CD4-positive, alpha-beta T cell treated with Interleukin-15 for 1 hour (primary cell): ENCODE measurements at places on chromosomes 7 and 10.

GRCh38 chr7:22668971-22669401 lies 58.0 kb upstream of the IL6 start:
- DNase-seq: no peak

GRCh38 chr10:69295027-69295636 lies 16.8 kb downstream of the HK1 start:
- no peak for DNase-seq

GRCh38 chr7:129535896-129536295 lies 33.6 kb downstream of the SMKR1 start:
- no peak for DNase-seq

GRCh38 chr10:75708060-75708459 lies 276.6 kb downstream of the LRMDA start:
- no peak for DNase-seq

- DNase-seq: no peak
These were observed 22.4 kb downstream of the GATA3 start for GRCh38 chr10:8076933-8077332.

- DNase-seq: no peak
These were observed 256.4 kb downstream of the TRIL start for GRCh38 chr7:28701731-28702130.

DNA sequence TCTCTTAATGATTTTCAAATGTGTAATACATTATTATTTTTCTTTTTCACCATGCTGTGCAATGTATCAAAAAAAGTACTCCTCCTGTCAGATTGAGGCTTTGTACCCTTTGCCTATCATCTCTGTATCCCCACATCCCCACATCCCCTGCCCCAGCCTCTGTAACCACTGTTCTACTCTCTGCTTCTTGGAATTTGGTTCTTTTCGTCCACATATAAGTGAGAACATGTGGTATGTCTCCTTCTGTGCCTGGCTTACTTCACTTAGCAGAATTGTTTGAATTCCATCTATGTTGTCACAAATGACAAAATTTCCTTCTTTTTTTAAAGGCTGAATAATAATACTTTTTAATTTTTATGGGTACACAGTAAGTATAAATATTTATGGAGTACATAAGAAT lies 13.8 kb downstream of the TAF3 start:
- no peak for DNase-seq

GRCh38 chr7:80711531-80711930 lies 73.1 kb downstream of the CD36 start:
- no peak for DNase-seq

GRCh38 chr7:140571538-140572122 lies 69.0 kb downstream of the DENND2A start:
- no peak for DNase-seq

- no peak for DNase-seq
These were observed 302.4 kb downstream of the PTEN start for GRCh38 chr10:88165849-88166271.

DNA sequence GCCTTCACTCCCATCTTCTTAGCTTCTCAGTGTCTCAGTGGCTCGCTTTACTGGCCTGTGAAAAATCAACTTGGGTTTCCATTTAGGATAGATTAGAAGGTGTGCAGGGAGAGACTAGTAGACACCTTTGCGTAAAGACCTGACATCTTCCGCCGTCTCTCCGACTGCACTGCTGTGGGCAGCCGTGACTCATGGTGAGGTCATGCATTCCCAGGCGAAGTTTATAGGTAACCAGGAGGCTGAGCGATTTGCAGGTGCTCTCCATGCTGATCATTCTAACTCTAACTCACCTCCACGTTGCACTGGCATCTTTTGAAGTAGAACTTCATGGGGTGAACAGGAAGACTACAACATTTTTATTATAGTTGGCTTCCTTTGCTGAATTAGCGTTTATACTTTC lies 68.0 kb upstream of the ZNF438 start:
- DNase-seq: no peak

DNA sequence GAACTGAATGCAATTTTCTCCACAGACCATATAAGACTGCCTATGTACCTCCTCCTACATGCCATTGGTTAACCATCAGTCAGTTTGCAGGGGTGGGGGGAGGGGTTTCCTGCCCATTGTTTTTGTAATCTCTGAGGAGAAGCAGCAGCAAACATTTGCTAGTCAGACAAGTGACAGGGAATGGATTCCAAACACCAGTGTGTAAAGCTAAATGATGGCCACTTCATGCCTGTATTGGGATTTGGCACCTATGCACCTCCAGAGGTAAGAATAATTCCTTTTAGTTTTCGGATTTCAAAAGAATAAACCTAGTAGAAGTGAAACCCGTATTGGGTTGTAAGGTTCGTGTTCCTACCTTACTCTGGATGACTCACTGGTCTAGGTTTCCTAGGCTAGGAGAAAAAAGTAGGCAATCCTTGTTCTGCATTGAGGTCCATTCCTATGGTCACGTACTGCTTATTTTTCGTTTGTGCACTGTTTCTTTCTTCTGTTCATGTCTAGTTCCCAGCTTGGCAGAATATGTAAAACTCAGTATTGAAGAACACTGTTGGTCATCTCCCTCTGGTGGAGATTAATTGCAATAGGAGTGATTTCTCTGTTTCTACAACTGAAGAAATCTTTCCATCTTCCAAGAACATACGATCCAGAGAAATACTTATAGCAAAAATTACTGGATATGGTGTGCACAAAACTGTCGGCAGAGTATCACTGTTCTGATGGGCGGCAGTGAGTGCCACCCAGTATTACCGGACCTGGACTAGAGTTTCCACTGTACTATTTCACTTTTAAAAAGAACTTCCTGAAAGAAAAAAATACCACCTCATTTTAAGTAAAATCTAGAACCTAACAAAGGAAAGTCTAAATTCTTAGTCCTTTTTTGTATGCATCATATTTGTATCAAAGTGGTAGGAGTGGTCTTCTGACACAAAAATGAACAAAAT lies at the start of gene AKR1C3:
TSS of gene AKR1C3 (plus strand) at position 150 of the 941 bp plus-strand sequence. CDS start at position 181, 31 bp downstream.
- no peak for DNase-seq

GRCh38 chr10:78305311-78305710 lies 271.6 kb downstream of the RPS24 start:
- no peak for DNase-seq

DNA sequence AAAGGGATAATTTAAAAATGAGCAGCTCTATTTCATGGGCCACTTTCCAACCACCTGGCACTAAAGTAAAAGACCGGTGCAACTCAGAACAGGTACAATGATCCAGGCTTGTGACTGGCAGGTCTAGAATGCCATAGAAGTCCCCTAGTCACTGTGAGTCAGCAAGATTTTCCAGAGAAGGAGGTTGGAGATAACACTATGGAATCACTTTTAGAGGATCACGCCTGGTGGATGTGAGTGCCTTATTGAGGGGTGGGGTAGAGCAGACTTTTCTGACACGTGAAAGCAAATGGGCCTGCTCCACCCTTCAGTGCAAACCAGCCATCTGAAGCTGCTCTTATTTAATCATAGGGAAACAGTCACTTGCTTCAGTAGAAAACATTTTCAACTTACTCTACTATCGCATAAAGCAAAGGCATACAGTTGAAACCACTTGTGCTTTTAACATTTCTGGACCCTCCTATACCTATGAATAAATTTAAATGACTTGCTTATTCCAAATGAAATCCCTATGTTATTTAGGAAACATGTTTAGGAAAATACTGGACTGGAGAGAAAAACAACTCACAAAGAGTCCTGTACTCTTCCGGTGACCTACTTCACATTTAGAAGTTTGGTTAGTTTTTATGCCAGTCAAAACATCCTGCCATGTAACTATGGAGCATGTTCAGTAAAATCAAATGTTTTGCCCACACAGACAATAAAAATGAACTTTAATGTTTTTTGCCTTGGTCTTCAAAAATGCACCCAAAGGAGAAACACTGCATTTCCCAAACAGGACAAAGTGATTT lies 21.5 kb upstream of the AKR1C1 start:
- DNase-seq: no peak

- no peak for DNase-seq
These were observed 1.3 kb downstream of the CASP2 start for GRCh38 chr7:143289421-143289820.

DNA sequence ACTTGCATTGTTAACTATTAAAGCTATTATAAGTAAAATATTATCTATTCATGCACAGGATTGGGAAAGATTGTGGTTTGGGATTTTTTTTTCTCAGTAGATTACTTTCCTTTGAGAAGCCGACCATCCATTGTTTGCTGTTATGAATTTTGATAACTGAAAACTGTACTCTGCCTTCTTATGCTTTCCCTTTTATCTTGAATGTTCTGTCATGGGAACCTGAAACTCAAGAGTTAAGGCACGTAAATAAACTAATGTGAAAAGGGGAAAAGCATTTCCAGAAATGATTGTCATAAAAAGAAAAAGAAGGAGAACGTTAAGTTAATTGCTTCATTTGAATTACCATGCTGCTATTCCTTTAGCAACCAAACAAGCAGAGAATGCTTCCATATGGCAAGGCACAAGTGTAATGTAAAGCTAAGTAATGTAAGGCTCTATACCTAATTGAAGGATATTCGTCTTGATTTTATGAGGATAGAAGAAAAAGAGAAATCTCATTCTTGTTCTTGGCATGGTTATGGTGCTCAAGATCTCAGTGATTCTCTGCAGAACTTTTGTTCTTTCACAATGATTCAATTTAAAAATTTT lies 370.8 kb downstream of the AUTS2 start:
- DNase-seq: no peak

GRCh38 chr7:96241855-96242254 lies 80.0 kb downstream of the SLC25A13 start:
- no peak for DNase-seq

DNA sequence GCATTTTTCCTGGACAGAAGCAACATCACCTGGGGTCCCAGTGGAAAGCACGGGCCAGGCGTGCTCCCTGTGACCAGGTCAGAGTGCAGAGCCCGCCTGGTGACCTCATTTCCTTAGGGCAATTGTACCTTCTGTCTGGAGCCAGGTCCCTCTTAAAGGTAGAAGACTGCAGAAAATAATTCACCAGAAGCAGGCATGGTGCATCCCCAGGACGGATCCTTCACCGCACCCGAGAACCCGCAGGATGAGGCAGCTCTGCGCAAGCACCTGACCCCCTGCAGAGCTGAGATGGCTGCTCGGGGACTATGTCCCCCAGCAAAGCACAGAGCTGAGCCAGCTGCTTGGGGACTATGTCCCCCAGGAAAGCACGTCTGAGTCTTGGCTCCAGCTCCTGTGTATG lies 557.6 kb downstream of the PTPRN2 start:
- no peak for DNase-seq

DNA sequence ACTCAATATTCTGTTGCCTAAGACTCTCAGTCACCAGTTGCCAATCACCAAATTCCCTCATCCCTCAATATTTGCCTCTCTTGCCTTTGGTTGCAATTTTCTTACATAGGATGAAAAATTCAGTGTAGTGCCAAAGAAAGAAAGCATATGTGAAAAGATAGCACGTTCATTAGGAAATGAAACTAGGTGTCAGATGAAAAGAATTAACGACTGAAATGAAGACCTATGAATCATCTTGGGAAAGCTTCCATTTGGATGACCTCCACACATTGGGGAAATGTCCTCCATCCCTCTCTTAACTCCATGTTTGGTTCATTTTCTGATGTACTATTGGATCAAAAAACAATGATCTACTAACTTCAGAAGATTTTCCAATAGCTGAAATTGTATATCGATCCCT lies 145.1 kb upstream of the MEOX2 start:
- DNase-seq: no peak

DNA sequence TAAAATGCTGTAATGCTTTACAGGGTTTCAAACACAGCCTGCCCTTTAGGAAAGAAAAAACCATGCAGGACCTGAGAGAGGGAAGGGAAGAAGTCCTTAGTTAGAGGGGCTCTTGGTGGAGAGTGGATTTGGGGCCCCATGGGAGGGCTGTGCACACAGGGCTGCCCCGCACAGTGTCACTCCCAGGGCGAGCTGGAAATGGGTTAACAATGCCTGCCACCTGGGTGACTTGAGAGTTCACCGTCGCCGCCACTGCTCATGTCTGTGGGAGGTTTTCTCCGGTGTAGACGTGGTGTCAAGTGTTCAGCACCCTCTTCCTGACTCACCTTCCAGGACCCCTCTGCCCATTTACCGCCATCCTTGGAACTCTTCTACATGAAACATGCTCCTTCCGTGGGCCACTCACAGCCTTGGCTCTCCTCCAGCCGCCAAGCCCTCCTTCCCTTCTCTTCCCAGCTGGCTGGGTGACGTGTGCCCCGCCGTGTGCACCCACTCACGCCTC lies 686.4 kb downstream of the SDK1 start:
- no peak for DNase-seq

- DNase-seq: peak; percentile 85
These were observed at the start of gene POM121 for GRCh38 chr7:72924733-72925545. Gene POM121, plus strand, starts transcription at chr7:72925095. Its CDS starts 27 bp downstream, at chr7:72925122.

GRCh38 chr7:93992421-93993110 lies 11.6 kb downstream of the BET1 start:
- DNase-seq: no peak

- DNase-seq: no peak
These were observed 161.1 kb upstream of the RHEB start for GRCh38 chr7:151680810-151681209.

DNA sequence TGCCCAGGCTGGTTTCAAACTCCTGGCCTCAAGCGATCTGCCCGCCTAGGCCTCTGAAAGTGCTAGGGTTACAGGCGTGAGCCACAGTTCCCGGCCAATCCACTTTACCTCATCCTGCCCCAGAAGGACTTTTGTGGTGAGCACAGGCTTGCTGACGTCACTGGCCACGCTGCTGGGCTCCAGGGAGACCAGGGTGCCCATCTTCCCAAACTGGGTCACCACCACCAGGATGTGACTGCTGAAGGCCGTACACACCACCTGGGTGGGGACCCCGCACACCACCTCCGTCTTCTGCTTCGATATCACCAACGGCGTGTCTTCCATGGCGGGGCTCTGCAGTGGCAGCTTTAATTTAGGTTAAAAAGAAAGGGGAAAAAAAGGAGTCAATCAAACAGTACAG lies 816 bp downstream of the PSMG3 start:
- DNase-seq: peak; percentile 48

GRCh38 chr7:5287802-5288201 lies 5.1 kb downstream of the SLC29A4 start:
- DNase-seq: no peak

GRCh38 chr7:153404781-153405279 lies 645.3 kb downstream of the ACTR3B start:
- DNase-seq: no peak

DNA sequence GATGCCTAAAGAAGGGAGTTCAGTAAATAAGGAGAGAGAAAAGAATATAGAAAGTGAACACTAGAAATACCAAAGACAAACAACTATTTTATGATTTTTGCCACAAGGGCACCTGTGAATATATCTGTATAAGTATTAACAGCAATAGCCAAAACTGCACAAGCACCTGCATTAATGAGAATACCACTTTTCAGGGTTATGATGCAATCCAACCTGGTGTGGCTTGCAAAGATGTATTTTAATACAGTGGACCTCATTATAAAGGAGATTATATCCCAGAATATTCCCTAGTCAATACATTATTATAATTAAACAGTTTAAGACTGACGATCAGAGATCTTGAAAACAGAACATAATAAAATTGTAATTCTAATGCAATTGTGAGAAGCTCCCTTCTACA lies 4.0 kb downstream of the BRAF start:
- no peak for DNase-seq

GRCh38 chr10:29214551-29214950 lies 74.3 kb upstream of the LYZL1 start:
- DNase-seq: no peak
